ENCODE measurements at places on chromosomes 6 and 20.

GRCh38 chr6:31129130-31129529, 8.9 kb upstream of the CDSN start:
- DNase-seq, result no peak

DNA sequence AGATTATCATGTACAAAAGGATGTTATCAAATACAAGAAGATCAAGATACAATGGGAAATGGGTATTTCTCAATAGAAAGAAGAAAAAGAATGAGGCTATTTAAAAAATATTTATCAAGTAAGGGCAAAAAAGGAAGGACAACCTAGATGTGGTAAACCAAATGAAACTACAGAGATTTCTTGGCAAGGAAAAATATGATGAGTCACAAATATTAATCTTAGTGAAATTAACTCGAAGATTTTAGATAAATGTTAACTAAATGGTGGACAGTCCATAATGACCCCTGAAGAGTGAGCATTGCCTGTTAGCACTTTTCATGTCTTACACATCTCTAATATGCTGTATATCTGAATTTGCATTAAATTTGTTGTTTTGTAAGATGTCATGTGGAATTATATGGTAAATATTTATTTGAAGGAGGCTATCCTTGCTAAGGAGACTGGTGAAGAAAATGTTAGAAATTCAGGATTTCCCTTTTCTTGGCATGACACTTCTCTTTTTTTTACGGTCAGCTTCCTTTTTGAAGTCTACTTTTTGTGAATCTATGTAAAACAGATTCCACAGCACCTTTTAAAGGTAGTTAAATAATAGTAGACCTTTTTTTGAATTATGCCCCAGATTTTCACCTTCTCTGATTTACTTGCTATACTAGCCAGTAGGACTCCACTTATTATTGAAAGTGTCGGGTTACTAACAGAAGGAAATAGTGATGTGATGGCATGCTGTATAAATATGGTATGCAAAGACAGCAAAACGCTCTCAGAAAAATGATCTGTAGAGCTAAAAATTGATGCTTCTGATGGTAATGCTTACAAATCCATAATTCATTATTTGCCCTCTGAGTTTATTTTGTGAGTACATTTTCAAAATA, 120.5 kb downstream of the HIVEP1 start:
- DNase-seq, result no peak

DNA sequence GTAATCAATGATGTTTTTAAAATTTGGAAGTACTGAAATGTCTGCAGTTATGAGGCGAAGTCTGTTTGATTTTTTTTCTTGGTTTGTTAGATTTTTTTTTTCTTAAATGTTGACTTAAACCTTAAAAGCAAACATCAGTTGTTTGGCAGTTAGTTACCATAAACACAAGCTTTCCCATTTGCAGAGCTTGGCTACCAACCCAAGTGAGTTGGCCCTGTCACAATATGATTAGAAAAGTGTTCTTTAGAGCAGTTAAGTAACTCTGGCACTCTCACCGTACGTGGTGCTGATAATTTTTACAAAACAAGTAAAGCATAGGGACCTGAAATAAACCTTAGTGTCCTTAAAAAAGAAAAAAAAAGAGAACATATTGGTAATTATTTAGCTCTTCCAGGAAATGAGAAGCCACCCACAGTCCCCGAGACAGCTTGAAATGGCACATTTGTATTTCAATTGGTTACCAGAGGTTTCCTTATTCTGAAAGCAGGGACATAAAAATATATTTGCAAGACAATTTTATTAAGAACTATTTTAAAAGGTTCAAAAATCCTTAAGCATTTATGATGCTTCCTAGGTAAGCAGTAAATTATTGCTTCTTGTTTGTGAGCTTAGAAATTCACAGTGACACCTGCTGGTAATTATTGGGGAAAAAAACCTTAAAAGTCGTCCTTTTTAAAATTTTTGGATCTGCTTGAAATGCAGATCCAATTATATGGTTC, 3.9 kb downstream of the HEY2 start:
- DNase-seq, result peak; percentile 42

GRCh38 chr6:16206595-16207037, 31.8 kb upstream of the GMPR start:
- DNase-seq, result peak; percentile 90

DNA sequence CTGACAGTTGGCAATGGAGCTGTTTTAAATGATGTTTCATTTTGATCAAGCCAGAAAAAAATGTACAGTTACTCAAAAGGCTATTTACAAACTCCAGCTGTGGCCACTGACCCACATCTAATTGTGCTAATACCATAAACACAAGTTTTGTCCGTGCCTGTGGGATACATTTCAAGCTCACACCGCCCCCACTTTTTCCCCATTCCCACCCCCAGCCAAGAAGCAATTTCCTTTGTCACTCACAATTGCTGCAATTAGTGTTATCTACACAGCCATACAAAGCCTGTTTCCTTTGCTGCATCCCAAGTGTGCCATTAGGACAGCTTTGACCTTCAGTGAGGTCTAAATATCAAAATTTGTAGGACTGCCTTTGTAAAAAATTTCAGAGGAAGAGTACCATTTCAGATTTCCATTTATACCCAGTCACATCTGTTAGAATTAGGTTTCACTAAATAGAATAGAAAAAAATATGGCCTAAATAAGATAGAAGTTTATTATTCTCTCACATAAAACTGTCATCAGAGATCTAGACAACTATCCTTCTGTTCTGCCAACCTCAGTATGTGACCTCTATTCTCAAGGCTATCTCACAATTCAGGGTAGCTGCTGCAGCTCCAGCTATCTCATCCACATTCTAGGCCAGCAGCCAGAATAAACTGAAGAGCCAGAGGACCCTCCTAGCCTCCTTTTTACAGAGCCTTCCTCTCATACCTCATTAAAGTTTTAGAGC, 202.6 kb downstream of the NFATC2 start:
- peak; percentile 41 for DNase-seq

- DNase-seq, result no peak
These were observed 87.3 kb downstream of the DTNBP1 start for GRCh38 chr6:15575357-15576033.

- DNase-seq, result no peak
These were observed 22.1 kb upstream of the ZNF184 start for GRCh38 chr6:27494987-27495385.

GRCh38 chr6:111810294-111811131, 62.7 kb downstream of the FYN start:
- no peak for DNase-seq

DNA sequence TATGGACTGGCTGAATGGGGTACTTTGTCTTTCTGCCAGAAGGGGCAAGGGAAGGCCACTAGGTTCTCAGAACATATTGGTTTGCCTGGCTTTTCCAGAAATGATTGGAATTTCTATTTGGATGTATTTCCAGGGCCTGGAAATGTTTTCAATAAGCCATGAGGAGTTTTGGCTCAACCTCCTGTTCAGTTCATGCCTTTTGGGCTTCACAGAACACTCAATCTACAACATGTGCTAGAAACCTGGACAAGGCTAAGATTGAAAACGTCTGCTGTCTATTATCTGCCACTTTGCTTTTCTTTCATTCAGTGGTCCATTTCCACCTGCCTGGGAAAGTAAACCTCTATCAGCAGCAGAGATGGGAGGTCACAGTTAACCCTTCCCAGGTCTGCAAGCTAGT, 793.4 kb downstream of the TENT5A start:
- DNase-seq, result no peak

DNA sequence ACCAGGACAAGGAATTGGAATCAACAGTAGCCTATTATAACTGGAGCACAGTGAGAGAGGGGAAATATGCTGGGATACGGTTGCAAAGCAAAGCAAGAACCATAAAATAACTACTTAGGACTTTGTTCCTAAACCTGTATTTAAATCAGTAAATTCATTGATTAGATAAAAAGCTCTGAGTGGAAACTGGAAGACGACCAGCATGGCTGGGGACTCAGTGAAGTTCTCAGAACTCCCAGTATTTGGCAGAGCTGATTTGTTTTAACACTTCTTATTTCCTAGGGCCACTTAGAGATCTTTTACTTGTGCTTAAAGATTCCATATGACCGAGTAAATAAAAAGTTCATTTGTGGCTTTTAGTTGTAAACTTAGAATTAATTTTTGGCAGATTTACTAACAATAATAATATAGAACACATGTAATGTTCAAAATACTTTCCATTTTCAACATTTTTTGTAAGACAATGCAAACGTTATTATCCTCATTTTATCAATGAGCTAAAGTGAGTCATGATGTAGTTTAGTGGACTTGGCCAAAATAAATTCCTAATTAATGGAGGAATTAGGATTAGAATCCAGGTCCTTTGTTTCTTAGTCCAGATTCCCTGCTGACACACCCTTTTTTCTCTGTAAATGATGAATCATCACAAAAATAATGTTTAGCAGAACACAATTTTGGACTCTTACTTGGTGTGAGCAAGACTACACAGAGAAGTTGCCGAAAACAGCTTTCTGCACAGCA, 392.9 kb downstream of the GJA1 start:
- DNase-seq, result no peak

DNA sequence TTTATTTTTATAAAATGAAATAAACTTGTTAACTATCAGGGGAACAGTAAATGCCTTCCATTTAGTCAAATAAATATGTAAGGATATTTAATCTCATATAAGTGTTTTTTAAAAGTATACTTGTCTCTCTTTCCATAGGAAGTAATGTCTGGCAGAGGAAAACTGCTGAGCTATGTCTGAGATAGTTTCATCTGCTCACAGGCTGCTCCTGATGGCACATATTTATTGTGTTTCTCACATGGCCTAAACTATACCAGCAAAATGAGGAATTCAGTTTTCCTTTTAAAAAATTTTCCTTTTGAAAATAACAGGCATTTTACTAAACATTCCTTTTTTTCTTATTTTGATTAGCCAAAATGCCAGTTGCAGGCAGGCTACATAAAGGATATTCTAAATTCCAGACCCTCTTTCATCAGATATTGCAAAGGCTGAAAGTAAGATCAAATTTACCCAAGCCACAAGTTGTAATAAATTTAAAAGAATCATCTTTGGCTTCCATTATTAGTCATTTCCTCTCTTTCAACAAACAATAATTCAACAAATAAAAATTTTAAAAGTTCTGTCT, 60.1 kb upstream of the RNF146 start:
- DNase-seq, result no peak

DNA sequence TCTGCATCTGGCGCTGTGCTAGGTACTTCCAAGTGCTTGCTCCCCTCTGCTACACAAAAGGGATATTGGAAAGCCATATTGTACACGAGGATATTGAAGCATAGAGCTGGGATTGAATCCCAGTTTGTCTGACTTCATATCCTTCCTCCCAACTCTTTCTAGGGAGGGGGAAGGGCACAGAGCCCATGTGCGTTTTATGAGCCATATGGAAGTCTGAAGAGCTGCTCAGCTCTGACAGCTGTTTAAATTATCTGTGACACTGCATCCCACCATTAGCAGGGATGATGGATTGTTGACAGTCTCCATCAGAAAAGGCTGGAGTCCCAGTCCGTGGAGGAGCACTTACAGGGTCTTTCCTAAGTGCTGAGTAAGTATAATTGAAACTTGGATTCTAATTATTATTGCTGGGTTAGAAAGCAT, 18.4 kb downstream of the TIAM2 start:
- no peak for DNase-seq

DNA sequence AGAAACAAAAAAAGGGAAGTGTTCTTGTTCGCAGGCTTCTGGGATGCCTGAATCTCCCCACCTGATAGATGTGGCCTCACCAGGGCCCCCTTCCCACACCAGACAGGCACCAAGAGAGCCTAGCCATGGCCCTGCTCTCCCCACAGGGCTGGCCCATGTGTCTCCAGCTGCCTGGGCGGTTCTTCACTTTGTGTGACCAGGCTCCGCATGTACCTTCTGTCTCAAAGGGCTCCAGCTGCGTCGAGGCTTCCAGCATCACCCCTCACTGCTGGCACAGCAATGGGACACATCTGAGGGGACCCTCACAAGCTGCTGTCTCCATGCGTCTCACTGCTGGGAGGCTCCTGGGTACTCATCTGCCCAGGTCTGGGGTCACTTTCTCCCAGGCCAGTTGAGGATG, 362.9 kb downstream of the ZFAND3 start:
- DNase-seq, result no peak

GRCh38 chr6:89260310-89260709, 43.2 kb upstream of the GABRR1 start:
- DNase-seq, result no peak

GRCh38 chr6:55964136-55964535, 88.7 kb upstream of the BMP5 start:
- no peak for DNase-seq

GRCh38 chr20:3479025-3479424, 8.2 kb downstream of the ATRN start:
- no peak for DNase-seq

- no peak for DNase-seq
These were observed 161.8 kb downstream of the KCNQ5 start for GRCh38 chr6:72783666-72784065.

- DNase-seq, result no peak
These were observed 23.6 kb downstream of the BEND6 start for GRCh38 chr6:56978530-56978929.

DNA sequence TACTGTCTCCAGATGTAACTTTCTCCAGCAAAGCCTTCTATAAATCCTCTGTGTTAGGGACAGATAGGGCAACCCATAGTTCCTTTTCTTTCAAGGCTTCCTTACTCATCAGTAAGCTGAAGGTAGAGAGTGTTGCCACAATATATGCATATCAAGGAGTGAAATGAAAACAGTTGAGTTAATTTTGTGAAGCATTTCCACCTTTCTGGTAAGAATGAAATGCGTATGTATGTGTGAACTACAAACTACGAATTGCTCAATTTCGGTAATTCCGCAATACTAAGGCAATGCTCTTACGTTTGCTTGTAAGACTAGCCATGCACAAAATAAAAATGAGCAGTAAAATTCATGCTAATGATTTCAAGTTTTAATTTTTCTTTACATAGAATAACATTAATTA, 61.2 kb upstream of the HBS1L start:
- peak; percentile 16 for DNase-seq

- peak; percentile 60 for DNase-seq
These were observed 26.9 kb downstream of the RGS17 start for GRCh38 chr6:153104220-153104619.

DNA sequence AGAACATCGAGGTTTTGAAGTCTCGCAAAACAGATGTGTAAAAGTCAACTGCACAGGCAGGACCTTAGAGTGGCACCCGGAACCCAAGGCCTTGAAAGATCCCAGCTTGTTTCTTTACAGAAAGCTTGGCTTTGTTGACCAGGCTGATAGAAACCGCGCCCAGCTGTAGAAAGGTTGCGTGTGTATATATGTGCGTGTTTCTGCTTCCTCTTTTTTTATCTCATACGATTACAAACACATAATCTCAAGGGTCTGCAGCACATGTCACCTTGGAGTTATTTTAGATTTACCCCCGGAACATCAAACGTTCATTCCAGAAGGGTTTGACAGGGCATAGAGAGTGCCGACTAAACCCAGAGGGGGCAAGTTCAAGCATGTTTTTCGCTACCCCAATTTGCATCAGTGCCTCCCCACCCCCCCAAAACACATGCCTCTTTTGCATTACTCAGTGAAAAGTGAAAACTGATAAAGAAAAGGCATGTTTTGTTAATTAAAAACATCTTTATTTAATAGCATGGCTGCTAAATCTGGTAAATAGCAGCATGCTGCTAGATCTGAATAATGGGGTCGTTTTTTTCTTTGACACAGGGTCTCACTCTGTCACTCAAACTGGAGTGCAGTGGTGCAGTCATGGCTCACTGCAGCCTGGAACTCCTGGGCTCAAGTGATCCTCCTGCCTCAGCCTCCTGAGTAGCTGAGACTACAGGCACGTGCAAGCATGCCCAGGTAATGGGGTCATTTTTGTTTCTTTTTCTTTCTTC, 33.2 kb upstream of the NCOA3 start:
- DNase-seq, result no peak

Data from mesenchymal stem cell (in vitro differentiated cells and primary cell).